CD4-positive, alpha-beta memory T cell (primary cell): ENCODE measurements at places on chromosomes 4 and X.

DNA sequence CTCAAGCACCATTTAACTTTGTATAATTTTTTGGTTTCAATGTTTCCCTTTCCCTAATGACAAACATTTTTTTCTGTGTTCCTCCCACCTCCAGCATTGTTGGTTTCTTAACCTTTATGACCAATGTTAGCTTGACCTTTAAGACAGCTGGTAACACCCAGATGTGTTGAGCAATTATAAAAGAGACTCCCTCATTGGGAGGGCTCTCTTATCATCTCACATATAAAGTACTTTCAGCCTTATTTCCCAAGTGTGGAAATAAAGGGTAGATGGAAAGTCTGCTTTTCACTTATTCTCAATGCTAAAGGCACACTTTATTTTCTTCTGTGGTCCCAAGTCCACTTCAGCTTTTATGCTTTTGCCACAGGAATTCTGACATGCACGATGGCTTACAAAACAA lies 1420.4 kb downstream of the RAPGEF2 start:
- no peak for DNase-seq

DNA sequence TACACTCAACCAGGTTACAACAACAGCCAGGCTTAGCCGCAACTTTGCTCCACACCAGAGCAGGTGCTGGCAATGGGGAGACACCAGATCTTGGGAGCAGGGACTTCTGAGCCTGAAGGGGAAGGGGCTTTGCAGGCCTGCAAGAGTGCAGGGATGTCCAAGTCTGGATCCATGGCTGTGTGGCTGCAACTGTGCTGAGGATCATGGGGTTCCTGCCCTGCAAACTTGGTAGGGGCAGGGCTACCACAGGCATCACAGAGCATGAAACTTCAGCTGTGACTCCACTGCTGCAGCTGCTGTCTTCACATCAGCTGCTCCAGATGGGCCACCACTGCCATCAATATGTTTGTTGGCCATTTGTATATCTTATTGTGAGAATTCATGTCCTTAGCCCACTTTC lies 340.4 kb downstream of the FSTL5 start:
- no peak for DNase-seq

GRCh38 chrX:106177106-106177981 lies 9.2 kb downstream of the PWWP3B start:
- no peak for DNase-seq

- no peak for DNase-seq
These were observed 701.1 kb upstream of the ATOH1 start for GRCh38 chr4:93127489-93127888.

DNA sequence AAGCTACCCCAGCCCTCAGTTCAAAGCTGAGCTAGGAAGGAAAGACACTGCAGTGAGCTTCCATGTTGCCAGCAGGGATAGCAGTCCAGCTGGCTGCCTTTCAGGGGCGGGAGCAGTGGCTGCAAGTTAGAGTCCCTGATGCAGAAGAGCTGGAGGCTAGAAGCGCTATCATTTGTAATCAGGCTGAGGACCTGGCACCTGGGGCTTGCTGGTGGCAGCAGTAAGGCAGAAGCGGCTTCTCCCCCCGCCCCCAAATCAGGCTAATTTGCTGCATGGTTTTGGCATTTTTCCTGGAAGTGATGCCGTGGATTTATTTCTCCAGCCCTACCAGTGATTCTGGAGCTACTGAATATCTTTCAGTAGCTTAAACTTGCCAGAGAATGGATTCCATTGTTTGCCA lies 203.3 kb downstream of the CLCN4 start:
- DNase-seq = no peak

DNA sequence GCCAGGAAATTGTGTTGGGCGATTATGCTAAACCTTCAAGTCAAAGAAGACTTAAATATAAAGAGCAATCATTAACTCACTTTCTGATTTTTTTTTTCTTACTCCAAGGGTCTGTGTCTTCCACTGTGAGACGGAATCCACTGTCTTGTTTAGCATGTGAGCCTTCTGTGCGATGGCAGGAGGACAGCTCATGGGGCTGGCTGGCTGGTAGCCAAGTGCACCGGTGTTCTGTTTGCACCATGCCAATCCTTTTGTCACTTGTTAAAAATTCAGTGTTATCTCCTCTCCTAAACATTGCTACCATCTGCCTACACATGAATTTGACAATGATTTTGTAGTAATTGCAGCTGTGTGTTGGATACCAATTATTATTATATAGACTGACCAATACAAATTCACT lies 1056.3 kb upstream of the IGFBP7 start:
- no peak for DNase-seq

GRCh38 chrX:50876551-50876950 lies 34.0 kb upstream of the BMP15 start:
- no peak for DNase-seq

DNA sequence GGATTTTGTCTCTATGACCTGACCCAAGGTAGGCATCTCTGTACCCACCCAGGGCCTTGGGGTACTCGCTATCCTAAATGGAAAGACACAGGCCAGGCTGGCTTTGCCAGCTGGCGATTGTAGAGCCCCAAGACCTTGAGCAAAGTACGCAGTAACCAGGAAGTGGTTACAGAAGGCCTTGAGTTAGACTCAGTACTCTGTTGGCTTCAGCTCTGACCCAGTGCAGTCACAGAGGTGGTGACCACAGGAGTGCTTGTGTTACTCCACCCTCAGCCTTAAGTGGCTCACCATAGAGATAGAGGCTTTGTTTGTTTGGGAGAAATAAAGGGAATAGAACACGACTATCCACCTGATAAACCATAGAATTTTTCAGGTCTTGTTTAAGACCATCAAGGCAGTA lies 880.5 kb upstream of the POU3F4 start:
- no peak for DNase-seq
